Sigmoid colon (tissue), 7 donors: ENCODE measurements at places on chromosomes 7 and 10.
A peak's percentile ranks its signal among the peaks of the same experiment; 100 is the strongest.

DNA sequence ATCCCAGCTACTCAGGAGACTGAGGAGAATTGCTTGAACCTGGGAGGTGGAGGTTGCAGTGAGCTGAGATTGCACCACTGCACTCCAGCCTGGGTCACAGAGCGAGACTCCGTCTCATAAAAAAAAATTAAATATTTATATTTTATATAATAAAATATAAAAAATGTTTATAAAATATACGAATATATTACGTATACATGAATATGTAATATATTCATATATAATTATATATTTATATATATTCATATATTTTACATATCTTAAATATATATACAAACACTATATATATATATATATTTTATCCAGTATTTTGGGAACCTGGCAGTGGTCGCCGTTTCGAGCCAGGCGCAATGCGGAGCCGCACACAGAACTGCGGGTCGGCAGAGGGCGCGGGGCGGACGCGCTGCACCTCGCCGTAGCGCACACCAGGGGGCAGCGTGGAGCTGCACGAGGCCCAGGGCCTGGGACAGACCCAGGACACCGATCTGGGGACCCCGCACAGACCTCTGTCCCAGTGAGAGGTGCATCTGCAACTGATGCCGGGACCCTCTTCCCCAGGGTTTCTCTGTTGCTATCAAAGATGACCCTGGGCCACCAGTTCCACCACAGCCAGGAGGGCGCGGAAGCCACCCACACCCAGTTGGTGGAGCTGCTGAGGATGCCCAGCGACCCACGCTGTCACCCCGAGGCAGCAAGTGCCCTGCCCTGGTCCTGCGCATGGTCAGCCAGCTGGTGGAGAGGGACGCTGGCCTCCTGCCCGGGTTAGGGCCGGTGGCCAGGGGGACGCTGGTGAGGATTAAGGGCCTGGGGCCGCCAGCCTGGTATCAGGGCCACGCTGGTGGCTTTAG is 22.7 kb downstream of the AP5Z1 start:
- DNase-seq, result no peak

- DNase-seq, result no peak
Measured at GRCh38 chr10:127910464-127910770, 3.5 kb downstream of the PTPRE start.

DNA sequence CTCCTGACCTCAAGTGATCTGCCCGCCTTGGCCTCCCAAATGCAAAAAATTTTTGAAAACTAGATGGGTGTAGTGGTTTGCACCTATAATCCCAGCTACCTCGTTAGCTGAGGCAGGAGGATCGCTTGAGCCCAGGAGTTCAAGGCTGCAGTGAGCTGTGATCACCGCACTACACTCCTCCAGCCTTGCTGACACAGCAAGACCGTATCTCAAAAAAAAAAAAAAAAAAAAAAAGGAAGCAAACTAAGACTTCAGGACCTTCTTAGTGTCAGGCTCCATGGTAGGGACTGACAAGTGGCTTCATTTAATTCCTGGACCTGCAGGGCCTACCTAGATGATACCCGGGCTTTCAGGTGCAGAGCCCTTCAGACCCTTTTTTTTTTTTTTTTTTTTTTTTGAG is 2.5 kb downstream of the POP7 start:
- no peak for DNase-seq

GRCh38 chr10:45428611-45429510 is 54.8 kb downstream of the ALOX5 start:
- DNase-seq, result no peak

DNA sequence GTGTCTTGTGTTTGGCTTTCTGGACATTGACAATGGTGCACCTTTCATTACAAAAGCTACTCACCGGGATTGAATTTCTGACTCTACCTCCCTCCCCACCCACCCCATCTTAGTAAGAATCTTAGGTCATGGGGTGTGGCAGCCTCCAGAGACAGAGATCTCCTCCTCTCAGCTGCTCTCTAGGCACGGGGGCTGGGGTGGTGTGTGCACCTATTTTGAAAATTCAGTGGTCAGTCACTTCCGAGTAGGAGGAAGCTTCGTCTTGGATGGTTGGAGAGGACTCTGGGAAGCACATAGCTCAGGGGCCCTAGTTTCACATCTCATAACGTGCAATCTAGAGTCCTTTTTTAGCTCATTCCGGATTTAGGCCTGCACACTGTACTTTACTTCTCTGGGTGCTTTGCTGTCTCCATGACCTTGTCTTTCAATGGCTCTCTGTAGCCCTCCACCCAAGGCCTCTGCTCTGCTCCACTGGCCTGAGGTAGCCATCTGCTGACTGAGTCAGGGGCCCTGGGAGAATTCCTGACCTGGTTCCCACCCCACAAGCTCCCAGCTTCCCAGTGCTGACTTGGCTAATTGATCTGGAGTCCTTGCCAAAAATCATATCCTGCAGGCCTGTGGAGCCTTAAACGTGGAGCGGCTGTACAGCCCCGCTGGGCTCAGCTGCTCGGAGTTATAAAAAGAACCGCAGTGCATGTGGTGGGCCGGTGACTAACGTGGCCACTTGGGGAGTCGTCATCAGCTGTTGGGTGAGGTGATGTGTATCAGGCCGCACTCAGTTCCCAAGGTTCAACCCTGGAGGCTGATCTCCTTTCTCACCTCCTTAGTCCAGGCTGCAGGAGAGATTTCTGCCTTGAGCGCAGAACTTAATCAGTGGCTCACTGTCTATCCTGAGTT is 19.3 kb upstream of the ADAMTS14 start:
- peak; percentile 84 for DNase-seq

GRCh38 chr10:3902054-3902808 is 117.2 kb upstream of the KLF6 start:
- DNase-seq, result no peak

GRCh38 chr10:50388181-50388580 is 136.9 kb upstream of the ASAH2 start:
- DNase-seq, result no peak

GRCh38 chr10:126101736-126102135 is 205.4 kb downstream of the FANK1 start:
- no peak for DNase-seq

- no peak for DNase-seq
Measured at GRCh38 chr10:73093922-73094850, 2.5 kb downstream of the P4HA1 start.

DNA sequence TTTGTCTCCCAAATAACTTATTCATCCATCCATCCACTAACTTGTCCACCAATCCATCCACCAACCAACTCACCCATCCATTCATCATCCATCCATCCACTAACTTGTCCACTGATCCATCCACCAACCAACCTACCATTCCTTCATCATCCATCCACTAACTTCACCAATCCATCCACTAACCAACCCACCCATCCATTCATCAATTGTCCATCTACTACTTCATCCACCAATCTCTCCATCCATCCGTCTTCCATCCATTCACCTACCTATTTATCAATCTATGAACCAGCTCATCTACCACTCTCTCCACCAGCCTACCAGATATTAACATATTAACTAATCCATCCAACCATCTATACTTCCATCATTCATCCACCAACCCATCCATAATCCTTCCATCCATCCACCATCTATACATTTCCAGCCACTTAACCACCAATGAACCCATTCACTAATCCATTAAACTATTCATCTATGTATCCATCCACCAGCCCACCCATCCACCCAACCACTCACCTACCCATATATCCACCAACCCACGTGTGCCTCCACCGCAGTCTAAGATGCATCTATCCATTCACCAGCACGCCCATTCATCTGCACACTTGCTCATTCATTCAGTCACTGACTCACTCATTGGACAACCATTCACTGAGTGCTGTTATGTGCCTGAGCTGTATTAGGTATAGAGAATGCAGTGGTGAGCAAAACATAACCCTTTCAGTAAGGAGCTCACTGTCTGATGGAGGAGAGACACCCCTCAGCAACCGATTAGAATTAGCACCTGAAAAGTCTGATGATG is 19.8 kb upstream of the TBL2 start:
- no peak for DNase-seq

- no peak for DNase-seq
Measured at GRCh38 chr7:40194745-40195144, 59.9 kb downstream of the SUGCT start.

DNA sequence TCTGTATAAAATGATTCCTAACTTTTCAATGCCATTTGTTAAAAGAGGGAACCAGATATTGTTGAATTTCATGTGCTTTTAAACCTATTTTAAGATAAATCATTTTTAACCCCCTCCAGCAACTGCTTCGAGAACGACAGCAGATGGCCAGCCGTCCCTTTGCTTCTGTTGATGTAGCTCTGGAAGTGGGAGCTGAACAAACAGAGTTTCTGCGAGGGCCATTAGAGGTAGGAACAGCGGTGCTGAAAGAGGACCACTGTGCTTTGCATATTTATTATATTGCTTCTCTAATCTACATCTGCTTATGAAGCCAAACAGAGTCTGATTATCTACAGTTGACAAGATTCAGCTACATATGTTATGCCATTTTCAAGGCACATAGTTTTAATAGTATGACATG is 545.9 kb downstream of the GFRA1 start:
- no peak for DNase-seq

- DNase-seq, result no peak
Measured at GRCh38 chr7:2019461-2019710, 213.4 kb downstream of the MAD1L1 start.

DNA sequence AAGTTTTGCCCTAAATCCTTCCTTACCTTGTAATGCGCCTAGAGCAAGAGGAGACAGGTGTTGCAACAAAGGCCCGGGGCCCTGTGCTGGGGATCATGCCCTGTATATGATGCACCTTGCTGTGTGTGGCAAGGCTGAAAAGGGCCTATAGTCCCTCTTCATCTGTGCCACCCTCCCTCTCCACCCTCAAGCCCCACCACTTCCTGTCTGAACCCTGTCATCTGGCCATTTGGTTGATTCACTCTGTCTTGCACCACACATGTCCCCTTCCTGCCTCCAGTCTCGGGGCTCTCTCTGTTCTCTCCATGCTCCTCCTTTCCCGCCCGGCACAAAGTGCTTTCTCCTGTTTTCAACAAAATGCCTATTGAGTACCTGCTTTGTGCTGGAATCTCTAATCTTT is 11.5 kb upstream of the MALSU1 start:
- no peak for DNase-seq

DNA sequence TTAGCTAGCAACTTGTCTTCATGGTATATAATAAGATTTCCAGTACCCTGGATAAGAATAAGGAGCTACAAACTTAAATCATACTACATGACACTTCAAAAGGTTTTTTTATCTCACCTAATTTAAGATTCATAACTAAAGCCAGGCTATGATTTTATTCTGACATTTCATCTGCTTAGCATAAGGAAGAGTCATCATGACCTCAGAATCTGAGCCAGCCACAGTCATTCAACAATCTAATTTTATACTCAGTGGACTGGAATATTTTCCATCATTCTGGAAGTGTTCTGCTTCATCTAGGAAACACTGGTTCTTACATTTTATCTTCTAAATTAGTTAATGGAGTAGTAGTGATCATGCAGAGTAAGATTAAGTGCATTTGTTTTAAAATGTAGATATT is 102.1 kb upstream of the KCND2 start:
- DNase-seq, result no peak

GRCh38 chr10:124152139-124153022 is 59.0 kb upstream of the CHST15 start:
- DNase-seq, result peak; percentile 90

GRCh38 chr10:6755781-6756460 is 175.8 kb upstream of the PRKCQ start:
- no peak for DNase-seq

- DNase-seq, result no peak
Measured at GRCh38 chr7:5613607-5614006, 167.9 kb downstream of the RNF216 start.

GRCh38 chr7:150927956-150928344 is 50.2 kb downstream of the KCNH2 start:
- DNase-seq, result no peak

GRCh38 chr10:129761981-129762956 is 201.8 kb downstream of the EBF3 start:
- no peak for DNase-seq

GRCh38 chr7:131157530-131158243 is 170.0 kb upstream of the MKLN1 start:
- DNase-seq, result peak; percentile 84

DNA sequence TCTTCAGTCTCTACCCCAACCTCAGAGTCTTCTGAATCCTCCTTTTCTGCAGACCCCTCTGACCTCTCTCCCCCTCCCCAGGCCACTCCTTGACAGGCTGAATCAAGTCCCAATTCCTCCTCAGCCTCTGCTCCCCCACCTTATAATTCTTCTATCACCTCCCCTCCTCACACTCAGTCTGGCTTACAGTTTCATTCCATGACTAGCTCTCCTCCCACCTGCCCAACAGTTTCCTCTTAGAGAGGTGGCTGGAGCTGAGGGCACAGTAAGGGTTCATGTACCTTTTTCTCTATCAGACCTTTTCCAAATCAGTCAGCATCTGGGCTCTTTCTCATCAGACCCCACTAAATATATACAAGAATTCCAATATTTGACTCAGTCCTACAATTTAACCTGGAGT is 14.6 kb upstream of the LRRC61 start:
- no peak for DNase-seq

DNA sequence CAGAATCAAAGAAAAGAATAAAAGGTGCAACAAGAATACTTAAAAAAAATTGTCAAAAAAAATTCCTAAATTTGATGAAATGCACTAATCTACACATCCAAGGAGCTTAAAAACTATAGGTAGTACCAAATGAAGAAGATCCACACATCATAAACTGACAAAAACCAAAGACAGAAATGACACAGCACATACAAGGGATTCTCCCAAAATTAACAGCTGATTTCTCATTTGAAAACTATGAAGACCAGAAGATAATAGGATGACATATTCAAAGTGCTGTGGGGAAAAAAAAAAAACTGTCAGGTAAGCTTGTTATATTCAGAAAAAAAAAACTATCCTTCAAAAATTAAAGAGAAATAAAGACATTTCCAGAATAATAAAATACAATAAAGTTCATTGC is 618.2 kb downstream of the TNS3 start:
- DNase-seq, result no peak

DNA sequence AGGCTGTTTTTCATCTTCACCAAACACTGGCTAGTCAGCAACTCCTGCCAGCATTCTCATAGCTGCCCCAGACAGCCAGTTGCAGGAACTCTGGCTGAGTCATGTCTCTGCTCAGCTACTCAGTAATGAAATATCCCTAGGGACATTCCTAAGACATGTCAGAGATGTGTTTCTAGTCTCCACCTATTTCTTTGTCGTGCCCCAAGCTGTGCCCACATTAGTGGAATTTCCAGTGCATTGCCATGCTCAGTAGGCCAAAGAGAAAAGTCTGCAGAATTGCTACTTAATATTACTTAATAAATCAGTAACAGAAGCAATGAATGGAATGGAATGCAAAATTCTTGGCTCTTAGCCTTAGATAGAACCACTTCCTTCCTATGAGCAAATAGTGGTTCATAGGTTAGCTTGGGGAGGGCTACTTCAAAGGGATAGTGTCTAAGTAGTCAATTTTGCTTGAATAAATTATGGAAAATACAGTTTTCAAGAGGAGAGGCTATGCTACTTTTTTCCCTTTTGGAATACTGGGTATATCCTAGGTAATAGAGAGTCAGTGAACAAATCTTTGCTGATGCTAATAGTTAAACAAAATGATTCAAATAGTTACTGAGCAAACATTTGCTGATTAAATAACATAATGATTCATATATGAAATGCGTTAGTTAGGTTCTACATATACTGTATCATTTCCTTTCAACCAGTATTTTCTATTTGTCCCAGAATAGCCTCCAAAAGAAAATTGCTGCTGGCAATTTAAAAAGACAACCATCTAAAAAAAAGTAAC is 23.6 kb upstream of the SEMA3C start:
- peak; percentile 83 for DNase-seq

GRCh38 chr10:17216901-17217395 is 11.1 kb upstream of the VIM start:
- DNase-seq, result no peak
